ENCODE measurements at places on chromosomes 16 and 17.

- DNase-seq, result no peak
Observed at GRCh38 chr17:69954241-69954925, 120.6 kb upstream of the KCNJ16 start.

GRCh38 chr16:72224260-72224768 is 52.4 kb upstream of the PMFBP1 start:
- no peak for DNase-seq

DNA sequence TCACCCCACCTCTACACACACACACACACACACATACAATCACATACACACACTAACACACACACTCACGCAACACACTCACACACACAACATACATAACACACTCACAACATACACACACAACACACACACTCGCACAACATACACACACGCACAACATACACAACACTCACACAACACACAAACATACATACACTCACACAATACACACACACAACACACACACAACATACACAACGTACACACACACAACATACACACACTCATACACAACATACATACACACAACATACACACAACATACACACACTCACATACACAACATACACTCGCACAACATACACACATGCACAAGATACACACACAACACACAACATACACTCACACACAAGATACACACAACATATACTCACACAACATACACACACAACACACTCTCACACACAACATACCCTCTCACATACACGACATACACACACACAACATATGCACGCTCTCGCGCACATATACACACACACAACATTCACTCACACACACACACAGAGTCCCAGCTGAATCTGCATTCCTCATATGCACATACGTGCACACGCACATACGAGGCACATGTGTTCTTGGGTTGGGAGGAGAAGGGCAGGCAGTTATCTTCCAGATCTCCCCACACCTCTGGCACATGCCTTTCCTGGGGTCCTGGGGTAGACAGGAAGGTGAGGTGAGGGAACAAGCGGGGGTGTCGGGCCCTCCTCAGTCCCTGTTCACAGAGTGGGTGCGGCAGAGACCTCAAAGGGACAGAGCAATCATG is 1.1 kb downstream of the ASGR2 start:
- no peak for DNase-seq

DNA sequence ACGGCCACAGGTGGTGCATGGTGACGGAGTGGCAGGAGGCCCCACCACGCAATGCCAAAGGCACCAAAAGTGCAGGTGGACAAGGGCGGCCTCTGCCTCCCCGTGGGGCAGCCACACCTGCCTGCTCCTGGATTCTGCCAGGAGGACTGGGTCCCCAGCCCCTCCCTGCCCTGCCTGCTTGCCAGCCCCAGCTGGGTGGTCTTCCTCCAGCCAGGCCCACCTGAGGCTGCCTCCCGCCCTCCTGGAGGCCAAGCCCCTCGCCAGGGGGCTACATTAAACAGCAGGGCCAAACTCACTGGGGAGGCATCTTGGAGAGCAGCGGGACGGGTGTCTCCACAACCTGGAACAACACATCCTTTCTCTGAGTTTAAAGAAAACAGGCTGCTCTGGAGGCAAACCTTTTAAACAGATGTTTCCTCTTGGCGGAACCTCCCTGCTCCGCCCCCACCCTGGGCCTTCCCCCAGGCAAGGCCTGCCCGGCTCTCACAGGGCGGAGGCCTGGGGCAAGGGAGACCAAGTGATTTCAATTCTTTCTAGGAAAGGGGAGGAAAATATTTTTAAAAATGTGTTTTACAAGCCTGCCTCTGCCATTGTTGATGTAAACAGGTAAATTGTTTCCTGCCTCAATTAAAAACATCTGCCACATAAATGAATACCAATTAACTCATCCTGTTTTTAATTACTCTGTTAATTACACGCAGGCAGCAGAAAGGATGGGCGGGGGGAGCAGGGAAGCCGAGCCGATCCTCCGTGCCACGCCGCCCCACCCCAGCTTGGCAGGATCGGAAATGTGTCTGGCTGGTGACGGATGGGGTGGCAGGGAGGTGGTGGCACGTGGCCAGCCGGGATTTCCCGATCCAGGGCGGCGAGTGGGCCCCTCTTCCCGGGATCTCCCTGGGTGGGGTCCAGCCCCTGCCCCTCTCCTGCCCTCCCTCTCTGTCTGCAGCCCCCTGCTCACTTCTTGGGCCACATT is 54.4 kb upstream of the PABPN1L start:
- no peak for DNase-seq

- no peak for DNase-seq
Observed at GRCh38 chr17:45403906-45404490, 28.7 kb downstream of the ARHGAP27 start.

- DNase-seq, result no peak
Observed at GRCh38 chr16:11546608-11547061, 40.1 kb downstream of the LITAF start.

- peak; percentile 10 for DNase-seq
Observed at GRCh38 chr17:45784741-45785479, 790 bp downstream of the CRHR1 start.

DNA sequence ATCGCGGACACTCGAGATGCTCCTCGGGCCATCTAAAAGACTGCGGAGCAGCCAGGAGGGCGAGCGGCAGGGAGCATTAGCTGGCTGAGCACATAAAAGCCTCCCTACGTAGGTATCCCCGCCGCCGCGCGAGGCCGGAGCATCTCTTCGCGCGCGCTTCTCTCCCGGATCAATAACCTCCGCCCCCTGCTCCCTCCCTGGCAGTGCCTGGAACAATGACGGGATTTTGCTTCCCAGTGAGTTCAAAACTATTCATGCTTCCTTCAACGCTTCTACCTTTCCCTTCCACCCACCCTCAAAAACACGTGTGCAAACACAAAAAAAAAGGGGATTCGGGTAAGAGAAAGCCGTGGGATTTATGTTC is 984 bp downstream of the CENPV start:
- DNase-seq, result no peak

DNA sequence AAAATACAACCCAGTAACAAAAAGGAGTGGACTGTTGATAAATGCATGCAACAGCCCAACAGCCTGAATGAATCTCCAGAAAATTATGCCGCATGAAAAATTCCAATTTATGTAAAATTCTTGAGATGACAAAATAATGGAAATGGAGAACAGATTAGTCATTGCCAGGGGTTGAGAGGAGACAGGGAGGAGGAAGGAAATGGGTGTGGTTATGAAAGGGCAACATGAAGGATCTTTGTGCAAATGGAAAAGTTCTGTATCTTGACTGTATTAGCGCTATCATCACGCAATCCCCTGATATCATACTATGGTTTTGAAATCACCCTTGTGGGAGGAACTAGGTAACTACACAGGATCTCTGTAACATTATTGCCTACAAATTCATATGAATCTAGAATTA is 1058.3 kb upstream of the RBFOX1 start:
- DNase-seq, result no peak

GRCh38 chr17:19020016-19020415 is 15.5 kb upstream of the FAM83G start:
- no peak for DNase-seq

DNA sequence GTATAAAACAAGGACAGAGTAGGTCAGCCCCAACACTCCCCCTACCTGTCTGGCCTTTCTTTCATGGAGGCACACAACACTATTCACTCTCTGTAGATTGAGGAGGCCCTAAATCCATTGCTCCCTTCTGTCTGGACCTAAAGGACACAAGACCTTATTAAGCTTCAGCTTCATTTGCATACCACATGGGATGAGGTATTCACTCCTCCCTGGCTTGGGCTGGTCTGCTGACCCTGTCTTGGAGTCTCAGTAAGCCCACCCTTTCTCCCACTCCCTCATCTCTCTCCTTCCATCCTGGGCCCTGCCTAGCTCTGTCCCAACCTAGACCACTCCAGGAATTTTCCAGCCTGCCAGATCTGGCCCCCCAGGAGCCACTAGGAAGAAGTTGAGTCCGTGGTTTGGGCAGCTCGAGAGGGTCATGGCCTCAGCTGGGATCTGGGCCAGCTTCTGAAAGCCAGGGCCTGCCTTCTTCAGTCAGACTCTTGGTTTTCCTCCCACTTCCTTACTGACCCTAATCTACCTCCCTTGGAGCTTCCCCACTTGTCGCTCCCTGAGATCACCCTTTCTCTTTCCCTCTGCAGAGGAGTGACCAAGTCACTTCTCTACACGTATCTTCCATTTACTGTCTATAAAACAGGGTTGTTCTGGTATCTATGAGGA is 6.5 kb upstream of the LLGL1 start:
- no peak for DNase-seq

DNA sequence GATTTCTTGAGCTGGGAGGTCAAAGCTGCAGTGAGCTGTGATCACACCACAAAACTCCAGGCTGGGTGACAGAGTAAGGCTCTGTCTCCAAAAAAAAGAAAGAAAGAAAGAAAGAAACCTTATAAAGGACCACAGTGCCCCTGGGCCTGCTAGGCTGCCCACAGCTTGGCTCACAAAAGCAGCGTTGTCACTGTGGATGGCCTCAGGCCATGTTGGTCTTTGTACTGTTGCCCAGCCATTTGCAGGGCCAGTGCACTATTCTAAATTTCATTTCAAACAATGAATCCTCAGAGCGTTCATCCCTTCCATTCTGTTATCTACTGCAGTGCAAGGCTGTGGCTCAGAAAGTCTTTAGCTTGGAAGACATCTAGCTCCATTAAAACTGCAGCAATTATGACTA is 208.4 kb downstream of the SLC39A11 start:
- no peak for DNase-seq

GRCh38 chr16:26995522-26995921 is 71.2 kb upstream of the C16orf82 start:
- no peak for DNase-seq

DNA sequence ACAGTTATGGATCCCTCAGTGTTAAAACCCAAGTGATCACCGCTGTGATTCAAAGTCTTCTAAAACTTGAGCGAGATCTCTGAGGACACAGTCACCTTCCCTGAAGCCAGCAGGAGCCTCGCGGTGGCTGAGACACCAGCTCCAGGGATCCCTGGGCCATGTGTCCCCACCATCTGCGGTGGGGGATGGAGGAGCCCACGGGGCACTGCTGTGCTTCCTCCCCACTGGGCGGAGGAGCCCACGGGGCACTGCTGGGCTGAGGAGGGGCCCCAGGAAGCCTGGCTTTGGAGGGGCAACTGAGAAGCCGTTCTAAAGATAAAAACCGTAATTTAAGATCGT is 65.7 kb upstream of the METRNL start:
- DNase-seq, result no peak

DNA sequence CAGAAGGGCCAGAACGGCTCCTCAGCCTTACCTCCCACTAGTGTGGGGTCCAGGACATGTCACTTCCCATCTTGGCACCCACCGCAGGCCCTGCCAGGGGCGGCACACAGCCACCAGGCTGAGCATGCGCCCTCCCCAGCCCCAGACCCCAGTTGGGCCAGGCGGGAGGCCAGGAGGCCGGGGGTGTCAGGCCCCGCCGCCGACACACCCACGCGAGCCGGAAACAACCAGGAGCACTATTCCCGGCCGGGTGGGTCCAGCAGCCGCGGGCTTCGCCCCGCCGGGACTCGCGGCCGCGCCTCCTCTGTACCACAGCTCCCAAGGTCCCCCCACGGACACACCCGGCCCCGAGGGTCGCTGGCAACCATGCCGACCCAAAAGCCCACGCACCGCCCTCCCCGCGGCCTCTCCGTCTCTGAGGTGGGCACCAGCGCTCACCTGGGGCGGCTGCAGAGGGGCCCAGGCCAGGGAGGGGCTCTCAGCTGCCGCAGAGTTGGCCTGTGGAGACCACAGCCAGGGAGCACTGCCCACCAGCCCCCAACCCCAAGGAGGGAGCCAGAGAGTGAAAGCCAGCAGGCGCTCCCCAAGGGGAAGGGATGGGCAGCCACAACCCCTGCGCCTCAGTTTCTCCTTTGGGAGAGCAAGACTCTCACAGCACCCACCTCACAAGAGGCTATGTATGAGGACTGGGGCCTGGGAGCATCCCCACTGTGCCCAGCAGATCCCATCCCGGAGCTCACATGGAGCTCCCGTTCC is 18.0 kb downstream of the B9D1 start:
- DNase-seq, result no peak

DNA sequence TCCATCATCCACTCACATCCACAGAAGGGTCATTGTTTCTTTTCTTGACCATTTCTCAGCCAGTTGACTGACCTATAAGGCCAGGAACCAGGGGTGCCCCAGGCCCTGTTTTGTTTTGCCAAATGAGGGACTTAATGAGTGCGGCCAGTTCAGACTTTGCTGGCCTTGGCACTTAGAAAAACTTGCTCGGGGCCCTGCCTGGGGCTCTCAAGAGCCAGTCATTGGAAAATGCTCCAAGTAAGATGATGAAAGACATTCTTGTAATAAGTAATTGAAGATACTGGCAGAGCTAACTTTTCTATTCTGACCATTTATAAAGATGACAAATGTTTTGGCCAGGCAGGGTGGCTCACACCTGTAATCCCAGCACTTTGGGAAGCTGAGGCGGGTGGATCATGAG is 29.0 kb upstream of the CLEC18B start:
- no peak for DNase-seq

GRCh38 chr17:82439194-82439828 is 11.2 kb downstream of the CYBC1 start:
- DNase-seq, result no peak

DNA sequence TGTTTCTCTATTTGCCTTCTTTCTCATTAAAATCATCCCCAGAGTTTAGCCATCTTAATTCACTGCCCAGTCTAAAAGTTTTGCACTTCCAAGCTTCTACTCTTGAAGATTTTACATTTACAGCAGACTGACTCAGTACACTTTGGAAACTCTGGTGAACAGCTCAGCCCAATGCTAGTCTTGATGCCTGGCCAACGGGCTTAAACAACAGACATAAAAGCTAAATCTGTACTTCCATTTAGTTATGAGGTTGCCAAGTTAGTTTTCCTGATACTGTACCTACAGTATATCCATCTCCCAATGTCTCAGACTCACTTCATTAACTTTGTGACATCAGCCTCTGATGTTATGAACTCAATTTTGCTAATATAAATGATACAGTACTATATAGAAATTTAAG is 891.8 kb upstream of the SOX9 start:
- DNase-seq, result no peak

GRCh38 chr17:60604686-60605334 is 4.8 kb downstream of the PPM1D start:
- peak; percentile 13 for DNase-seq

GRCh38 chr16:2857451-2858244 is at the start of gene PRSS22:
PRSS22 (minus strand) TSS chr16:2858170; CDS start chr16:2858104, 66 bp downstream.
- no peak for DNase-seq

All from MV-4-11 (cell line).